ENCODE measurements at places on chromosomes 6 and 20. TPM values are rescaled to one million over a fixed set of nuclear protein-coding genes. Genes with fewer than 3 reads are reported as not detected.

Gene SLC25A27
- total RNA-seq, result 7.5 TPM

Gene MYO6
- total RNA-seq, result 5.9 TPM

Gene MATN4
- not detected for total RNA-seq

- no peak for DNase-seq
Observed at GRCh38 chr6:46407776-46408530, 83.3 kb downstream of the RCAN2 start.

Gene TFAP2D
- not detected for total RNA-seq

- no peak for DNase-seq
Observed at GRCh38 chr6:40131675-40132074, 197.4 kb upstream of the MOCS1 start.

Gene TFAP2A
- total RNA-seq, result 0.12 TPM

- no peak for DNase-seq
Observed at GRCh38 chr20:62252342-62252966, 14.1 kb downstream of the OSBPL2 start.

DNA sequence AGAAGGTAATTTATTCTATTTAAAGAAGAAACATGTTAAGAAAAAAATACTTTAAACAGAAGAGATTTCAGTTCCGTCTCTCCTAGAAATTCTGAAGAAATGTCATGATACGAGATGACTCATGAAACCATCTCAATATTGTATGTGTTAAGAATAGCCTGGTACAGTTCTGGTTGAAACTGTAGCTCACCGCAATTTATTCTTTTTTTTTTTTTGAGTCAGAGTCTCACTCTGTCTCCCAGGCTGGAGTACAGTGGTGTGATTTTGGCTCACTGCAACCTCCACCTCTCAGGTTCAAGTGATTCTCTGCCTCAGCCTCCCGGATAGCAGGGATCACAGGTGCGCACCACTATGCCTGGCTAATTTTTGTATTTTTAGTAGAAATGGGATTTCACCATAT is 103.3 kb downstream of the ARHGAP18 start:
- DNase-seq, result no peak

DNA sequence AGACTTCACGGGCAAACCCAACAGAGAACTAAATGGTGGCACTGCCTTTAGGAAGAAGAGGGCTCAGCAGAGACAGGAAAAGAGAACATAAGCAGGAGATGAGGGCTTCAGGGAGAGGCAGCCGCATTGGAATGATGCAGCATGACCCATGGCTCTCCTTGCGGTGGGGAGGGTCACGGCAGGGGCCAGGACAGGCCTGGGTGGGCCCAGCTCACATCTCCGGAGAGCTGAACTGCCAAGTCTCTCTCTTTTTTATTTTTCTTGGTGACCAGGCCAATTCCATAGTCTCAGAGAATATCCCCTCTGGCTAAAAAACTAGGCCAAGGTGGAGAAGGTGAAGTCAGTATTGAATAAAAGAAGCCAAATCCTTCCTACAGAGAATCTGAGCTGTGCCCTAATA is 77.5 kb upstream of the TRAF3IP2 start:
- no peak for DNase-seq

- DNase-seq, result no peak
Observed at GRCh38 chr20:16747291-16747811, 807 bp upstream of the OTOR start.

DNA sequence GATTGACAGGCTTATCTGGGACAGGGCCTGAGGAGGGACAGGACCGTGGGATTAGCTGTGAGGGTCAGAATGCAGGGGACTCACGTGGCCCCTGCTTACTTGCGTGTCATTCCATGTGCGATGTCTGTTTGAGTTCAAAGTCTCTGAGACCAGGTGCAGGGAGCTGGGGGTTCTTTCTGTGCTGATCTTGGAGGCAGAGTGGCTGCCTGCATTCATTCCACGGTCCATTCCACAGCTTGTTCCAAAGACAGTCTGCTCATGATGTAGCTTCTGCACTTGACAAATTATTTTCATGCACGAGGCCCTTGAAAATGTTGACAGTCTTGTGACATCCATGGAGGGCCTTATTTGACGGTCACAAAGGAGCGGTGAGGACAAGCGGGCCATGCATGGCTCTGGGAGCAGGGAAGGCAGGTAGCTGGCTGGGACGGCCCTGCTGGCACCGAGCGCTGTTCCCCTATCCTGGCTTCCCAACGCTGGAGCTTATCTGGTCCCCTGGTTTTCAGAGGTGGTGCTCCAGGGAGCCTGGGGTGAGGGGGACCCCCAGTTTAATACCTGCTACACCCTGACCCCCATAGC is 156.3 kb upstream of the RNF24 start:
- no peak for DNase-seq

- no peak for DNase-seq
Observed at GRCh38 chr20:9475456-9475855, 38.9 kb upstream of the LAMP5 start.

DNA sequence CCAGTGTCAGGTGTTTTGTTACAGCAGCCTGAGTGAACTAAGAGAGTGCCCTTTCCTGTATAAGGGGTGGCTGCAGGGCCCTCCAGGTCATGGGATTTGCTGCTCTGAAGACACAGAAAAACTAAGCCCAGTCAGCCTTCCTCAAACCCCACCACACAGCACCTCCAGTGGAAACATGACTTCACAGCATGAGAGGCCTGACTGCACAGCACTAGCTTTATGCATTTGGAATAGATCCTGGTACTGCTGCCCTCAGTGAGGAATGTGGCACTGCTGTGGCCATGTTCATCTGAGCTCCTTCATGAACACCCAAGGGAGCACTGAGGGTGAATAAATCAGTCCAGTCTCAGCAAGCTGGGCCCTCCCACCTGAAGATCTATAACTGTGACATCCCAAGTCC is 296.1 kb upstream of the FOXQ1 start:
- DNase-seq, result no peak

DNA sequence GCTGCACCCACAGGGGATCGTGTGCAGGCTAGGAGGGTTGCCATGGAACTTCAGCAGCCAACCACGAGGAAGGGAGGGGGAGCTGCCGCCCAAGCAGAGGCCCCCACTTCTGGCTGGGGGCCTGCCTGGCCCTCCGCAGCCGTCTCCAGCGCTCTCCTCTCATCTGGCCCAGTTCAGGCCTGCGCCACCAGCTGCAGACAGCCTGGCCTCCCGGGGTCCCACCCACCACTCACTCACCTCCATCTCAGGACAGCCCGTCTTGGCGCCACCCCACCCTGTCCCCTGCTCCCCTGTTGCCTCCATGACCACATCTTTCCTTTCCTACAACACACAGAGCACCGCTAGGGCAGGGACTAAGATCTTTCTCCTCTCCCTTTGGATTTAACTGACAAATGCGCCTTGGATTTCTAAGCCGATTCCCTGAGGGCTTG is 98.7 kb downstream of the ANKRD60 start:
- DNase-seq, result peak; percentile 46

Gene SCRT2
- not detected for total RNA-seq

DNA sequence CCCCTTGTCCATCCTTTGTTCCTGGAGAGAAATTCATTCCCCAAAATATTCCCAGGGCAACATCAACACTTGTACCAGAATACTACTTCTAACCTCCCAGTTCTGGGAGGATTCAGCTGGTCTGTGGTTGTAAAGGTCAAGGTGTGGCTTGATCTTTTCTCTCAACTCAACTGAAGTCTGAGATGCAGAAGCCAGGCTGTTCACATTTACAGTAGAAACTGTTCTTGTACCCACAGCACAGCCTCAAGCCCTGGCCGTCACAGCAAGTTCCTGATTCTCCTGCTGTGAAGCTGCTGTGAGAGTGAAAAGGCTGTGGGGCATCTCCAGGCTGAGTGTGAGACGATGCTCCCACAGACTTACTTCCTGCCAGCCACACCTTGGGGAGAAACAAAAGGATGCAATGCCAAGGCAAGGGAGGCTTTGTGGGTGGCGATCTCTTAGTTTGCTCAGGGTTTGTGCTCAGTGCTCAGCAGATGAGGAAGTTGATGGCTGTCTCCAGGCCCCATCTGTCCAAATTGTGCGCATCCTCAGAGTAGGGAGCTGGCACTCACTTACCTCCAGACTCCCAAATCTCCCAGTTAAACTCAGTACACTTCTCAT is 143.9 kb upstream of the FOXA2 start:
- no peak for DNase-seq

- DNase-seq, result no peak
Observed at GRCh38 chr20:44552950-44553908, 29.1 kb upstream of the PKIG start.

- no peak for DNase-seq
Observed at GRCh38 chr6:39426073-39426456, 103.6 kb upstream of the KCNK16 start.

Gene IL20RA
- total RNA-seq, result 0.12 TPM

Gene LTB
- total RNA-seq, result not detected

- no peak for DNase-seq
Observed at GRCh38 chr20:43969028-43969447, 54.4 kb downstream of the TOX2 start.

Gene ADGRF5
- total RNA-seq, result 59.4 TPM

DNA sequence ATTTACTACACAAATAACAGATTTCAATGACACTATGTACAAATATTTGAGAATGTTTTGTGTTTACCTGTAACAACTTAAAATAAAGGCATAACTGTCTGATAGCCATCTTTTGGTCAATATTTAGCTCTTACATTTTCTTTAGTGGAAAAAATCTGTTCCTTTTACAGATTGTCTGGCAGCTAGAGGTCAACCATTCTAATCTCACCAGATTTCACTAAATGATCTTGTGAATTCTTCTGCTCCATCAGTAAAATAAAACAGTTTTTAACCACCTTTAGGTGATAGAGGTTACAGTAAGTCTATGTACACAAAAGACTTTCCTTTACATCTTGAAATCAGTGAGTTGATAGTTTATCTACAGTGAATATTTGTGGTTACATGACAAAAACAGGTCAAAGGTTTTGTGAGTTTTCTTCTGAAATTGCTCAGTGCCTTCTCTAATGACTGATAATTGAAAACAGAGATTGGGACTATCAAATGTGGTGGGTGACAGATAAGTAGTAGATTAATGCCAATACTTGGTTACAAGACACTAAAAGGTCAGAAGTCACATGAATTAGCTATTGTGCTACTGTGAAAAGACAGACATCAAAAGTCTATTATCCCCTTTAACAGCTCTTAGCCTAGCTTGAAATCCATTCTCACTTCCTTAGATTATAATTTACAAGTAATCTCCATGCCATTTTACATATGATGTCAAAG is 47.4 kb downstream of the BMP5 start:
- DNase-seq, result no peak

DNA sequence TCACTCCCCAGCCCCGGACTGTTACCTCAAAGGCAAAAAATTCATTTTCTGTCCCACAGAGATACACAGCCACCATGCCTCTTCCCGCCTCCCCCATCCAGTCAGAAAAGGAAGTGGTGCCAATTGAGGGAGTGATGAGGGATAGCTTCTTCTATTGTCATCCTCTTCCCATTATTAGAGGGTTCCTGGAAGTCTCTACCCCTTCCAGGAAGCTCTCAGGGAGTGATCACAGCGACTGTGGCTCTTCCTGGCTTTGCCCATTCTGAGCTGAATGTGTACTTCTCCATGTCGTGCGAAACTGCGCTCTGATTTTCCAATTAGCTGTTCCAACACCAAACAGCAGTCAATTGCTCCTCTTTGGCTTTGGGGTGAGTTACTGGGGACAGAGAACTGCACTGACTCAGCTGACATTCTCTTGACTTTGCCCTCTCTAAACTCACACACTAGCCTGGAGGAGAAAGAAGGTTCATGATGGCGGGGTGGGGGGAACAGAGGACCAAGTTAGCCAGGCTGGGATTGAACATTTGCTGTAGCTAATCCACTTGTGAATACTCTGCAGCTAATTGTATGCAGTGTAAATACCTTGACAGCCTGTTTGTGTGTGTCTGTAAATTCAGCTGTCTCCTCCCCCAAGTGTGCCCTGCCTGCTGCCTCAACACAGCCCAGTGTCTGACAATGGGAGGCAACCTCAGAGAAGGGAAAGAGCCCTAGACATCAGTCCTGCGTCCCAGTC is 2.4 kb upstream of the MDGA1 start:
- no peak for DNase-seq

GRCh38 chr20:58146746-58147140 is 81.7 kb downstream of the ANKRD60 start:
- DNase-seq, result no peak

Gene TXLNB
- total RNA-seq, result 132 TPM

Data from right atrium auricular region (tissue), 2 donors.